ENCODE measurements at places on chromosomes 4 and X.

DNA sequence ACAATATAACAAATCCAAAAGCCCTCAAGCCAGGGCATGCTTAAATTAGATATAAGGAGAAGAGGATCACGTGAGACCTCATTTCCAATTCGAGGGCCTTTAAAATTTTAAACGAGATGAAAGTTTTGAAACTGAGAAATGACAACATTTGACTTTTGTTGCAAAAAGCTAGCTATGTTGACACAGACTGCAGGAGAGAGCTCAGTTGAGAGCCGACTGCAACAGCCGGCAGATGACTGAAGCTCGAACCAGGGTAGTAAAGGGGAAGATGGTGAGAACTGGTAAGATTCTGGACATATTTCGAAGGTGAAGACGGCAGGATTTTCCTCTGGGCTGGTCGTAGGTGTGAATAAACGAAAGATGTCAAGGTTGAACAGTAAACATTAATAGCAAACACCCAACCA, 773 bp downstream of the PRMT9 start:
- DNase-seq = no peak

- DNase-seq = no peak
Measured at GRCh38 chr4:601612-602558, 23.5 kb upstream of the PDE6B start.

DNA sequence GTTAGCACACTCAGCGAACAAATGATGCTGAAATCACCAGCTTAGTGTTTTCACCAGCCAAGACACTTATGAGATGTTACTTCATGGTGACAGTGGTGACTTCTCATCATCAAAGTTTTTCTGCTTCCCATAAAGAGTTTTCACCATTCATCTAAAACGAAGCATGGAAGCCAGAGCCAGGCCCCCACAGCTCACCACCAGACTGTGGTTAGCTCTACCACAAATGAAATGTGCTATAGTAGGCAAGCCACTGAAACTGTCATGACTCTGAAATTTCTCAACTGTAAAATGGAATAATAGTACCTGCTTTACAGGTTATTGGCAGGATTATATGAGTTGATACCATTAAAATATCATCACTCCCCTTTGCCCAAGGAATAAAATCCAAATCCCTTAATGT, 56.4 kb upstream of the HHIP start:
- no peak for DNase-seq

DNA sequence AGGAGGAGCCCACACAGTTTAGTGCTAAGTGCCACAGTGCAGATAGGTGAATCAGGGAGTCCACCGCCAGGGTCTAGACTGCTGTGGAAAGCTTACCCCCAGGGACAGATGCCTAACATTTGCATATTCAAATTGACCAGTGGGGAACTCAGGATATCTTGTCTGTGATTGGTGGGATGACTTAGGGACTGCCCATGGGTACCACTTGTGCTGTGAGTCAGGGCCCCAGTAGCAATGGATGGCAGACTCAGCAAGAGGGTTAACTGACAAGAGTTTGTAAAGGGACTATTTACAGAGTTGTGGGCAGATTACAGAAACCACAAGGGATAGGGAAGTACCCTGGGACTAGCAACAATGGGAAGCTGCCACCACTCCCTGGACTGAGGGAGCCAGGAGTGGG, 282.1 kb downstream of the BCOR start:
- DNase-seq = no peak

GRCh38 chrX:150081076-150081475, 142.8 kb upstream of the EOLA2 start:
- no peak for DNase-seq

GRCh38 chr4:128244379-128244778, 43.2 kb downstream of the PGRMC2 start:
- DNase-seq = no peak

DNA sequence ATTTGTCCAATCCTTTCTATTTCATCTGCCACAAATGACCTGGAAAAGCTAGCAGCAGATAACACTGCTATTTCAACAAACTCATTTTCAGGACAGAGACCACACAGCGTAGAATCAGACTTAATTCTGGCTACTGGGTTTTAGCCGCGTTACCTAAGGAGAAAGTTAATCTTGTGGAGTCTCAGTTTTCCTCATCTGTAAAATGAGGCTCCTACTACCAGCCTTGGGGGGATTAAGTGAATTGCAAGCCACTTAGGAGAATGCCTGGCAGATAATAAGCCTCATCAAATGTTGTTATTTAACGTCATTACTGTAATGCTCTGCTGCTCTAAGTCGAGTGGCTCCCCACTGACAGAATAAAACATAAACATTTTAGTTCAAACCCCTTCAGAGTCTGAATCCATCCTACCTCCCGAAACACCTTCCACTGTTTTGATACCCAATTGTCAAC, 1.4 kb downstream of the CCNI start:
- no peak for DNase-seq

DNA sequence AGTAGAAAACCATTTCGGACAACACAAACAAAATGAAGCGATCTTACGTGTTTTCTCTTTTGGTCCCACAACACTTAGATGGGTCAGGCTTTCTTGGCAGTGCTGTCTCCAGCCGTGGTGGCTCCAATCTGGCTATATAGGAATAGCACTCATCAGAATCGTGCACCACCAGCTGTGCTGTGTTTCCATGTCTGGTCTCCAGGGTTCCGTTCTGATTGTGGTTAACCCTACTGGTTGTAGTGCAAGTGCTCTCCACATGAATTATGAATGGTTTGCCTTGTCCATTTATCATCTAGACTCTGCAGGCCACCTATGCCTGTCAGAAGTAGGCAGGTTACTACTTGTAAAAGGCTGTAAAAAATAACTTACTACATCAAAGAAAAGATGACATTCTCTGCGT, 536.3 kb downstream of the IQCM start:
- no peak for DNase-seq

- DNase-seq = no peak
Measured at GRCh38 chrX:18647621-18648020, 24.3 kb downstream of the RS1 start.

- no peak for DNase-seq
Measured at GRCh38 chrX:31291131-31291530, 219.3 kb upstream of the FTHL17 start.

DNA sequence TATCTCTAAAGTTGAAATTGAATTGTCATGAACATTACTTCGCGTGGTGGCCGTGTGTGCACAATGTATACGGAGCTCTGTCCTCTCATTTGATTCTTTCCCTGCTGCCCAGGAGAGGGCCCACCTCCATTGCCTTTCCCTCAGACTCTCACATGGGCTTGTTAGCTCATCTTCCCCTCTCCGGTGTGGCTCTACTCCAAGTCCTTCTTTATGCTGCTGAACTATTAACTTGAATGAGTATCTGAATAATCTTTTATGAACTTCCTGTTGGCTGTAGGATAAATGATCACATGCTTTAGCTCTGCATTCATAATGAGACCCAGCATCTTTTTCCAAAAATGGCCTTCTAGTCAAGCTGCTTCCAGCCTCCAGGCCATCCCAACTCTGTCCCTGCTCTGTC, 68.8 kb upstream of the CLNK start:
- no peak for DNase-seq

DNA sequence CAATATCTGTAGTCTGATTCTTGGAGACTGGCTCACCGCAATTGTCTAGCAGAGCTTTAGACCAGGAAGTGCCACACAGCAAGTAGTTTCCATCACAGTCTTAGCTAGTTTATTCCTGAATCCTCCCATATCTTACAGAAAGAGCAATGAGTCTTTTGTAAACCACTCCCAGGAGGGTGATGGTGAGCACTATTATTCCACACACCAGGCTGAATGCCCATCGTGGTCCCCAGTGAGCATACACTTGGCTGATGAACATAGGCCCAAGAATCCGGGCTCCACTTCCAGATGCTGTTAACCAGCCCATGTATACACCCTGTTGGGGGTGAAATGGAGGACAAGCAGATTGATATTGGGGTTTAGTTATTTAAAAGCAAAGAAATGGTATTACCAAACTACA, 39.8 kb downstream of the PLK4 start:
- DNase-seq = no peak

- DNase-seq = no peak
Measured at GRCh38 chrX:39398215-39398962, 597.1 kb downstream of the MID1IP1 start.

DNA sequence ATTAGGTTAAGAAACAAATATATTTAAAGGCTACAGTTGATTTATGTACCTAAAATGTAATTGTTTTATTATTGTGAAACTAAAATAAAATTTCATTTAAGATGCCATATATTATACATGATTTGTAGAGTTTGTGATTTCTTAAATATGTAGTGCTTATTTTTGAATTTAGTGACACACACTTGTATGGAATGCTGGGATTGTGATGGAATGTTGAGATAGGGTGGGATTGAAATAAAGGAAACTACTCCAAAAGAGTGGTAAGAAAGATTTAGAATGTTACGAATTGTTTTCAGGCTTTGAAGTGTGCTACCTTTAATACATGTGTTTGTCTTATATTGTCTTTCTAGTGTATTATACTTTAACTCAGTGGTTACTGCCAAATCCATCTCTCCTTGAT, 330.3 kb upstream of the PITX2 start:
- no peak for DNase-seq

- no peak for DNase-seq
Measured at GRCh38 chr4:102299354-102300107, 45.8 kb downstream of the SLC39A8 start.

DNA sequence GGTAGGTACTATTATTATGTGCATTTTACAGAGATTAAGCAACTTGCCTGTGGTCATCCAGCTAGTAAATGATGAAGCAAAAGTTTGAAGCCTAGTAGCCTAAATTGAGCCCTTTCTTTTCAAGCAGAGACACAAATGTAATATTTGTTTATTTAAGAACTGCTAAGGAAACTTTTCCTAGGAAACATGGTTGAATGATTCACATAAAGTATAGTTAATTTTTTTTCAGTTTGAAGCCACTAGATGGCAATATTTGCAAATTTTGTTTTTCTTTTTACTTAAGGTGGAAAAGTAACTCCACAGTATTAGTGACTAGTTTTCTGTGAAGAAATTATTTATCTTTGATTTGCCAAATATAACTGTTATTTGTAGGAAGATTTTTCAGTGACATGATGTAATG, 52.8 kb upstream of the ANKRD17 start:
- DNase-seq = no peak

DNA sequence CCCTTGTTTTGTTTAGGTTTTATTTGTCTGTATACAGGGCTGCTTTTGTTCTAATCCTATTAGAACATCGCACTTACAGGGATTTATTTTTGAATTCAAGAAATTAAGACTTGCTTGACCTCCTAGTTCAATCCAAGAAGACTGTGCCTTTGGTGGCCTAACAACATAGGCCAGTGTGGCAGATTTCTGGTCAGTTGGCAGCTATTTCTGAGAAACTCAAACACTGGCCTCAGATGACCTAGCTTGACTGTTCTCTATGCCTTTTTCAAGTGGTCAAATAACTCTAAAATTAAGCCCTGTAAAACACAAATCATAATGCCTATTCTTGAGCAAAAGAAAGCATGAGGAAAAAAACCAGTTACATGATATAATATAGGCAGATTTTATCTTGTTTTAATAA, 89.3 kb upstream of the GPR34 start:
- no peak for DNase-seq

DNA sequence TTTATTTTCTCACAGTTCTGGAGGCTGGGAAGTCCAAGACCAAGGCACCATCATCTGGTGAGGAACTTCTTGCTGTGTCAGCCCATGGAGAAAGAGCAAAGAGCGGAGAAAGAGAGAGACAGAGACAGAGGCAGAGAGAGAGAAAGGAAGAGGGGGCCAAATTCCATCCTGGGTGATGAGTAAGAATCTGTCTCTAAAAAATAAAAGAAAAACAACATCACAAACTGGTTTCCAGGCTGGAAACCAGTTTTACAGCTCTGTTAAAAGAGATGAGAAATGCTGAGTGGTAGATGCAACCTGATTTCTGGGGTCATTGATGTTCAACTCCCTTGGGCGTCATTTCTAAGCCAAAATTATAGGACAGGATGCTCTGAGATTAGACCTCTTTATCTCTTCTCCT, 72.9 kb downstream of the SHOX start:
- no peak for DNase-seq

DNA sequence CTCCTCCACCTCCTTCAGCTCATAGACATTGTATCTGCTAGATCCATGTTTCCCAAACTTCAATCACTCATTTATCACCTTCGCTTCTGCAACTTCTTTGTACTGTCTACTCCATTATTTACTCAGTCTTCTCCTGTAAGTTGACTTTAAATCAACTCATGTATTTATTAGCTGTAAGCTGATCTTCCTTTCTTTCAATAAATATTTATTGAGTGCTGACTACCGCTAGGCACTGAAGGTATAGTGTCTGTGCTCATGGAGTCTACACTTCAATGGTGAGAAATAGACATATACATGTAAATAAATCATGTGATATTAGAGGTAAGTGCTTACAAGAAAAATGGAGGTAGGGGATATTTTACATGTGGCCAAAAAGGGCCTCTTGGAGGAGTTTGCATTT, 74.6 kb downstream of the RASL11B start:
- no peak for DNase-seq

DNA sequence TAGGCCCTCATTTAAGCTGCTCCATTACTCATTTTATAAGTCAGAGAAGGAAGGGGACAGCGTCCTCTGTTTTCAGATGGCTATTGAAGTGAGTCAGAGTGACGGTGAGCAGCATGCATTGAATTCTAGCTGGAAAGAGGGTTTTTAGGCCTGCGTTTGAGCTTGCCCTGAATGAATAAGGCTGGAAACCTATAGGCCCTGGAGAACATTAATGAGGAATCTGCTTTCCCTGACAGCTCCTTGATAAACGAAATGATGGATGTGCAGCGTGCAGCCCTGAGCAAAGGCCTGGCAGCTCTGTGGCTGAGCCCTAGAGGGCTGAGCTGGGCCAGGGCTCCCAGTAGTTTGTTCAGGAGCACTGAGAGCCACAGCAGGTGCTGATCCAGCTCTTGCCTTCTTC, 33.4 kb downstream of the TBL1X start:
- DNase-seq = no peak

GRCh38 chr4:166594326-166594946, 639.9 kb downstream of the SPOCK3 start:
- peak; percentile 16 for DNase-seq

- no peak for DNase-seq
Measured at GRCh38 chr4:158280856-158281255, 70.6 kb downstream of the TMEM144 start.

DNA sequence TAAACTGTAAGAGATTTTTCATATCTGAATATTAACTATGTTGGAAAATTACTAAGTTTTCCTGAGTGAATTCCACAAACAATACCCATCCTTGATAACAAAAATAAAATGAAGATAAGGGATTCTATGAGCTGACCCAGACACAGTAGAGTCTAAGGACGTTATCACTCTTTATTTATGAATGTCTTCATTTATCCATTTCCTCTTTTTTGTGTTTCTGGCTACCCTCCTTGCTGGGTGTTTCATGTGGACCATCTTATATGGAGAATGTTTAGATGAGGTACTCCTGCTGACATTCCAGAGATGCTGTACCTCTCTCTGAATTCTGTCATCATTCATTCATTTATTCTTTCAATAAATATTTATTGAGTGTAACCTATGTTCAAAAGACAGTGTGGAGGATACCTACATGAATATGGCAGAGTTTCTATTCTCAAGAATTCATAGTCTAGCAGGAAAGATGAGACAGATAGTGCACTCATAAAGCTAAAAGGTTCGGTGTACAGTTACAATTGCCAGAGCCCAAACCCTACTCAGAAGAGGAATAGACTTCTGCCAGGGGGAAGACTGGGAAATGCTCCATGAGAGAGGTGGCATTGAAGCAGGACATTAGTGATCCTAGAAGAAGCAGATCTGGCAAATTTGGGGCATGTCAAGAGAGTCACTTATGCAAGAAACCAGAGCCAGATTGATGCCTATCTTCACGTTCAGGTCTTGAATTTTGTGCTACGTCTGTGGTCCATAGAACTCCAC, 195.8 kb downstream of the MAML3 start:
- no peak for DNase-seq
